ENCODE measurements at places on chromosomes 6 and 20.

GRCh38 chr20:1331801-1332453, 3.0 kb upstream of the SDCBP2 start:
- DNase-seq, result no peak

DNA sequence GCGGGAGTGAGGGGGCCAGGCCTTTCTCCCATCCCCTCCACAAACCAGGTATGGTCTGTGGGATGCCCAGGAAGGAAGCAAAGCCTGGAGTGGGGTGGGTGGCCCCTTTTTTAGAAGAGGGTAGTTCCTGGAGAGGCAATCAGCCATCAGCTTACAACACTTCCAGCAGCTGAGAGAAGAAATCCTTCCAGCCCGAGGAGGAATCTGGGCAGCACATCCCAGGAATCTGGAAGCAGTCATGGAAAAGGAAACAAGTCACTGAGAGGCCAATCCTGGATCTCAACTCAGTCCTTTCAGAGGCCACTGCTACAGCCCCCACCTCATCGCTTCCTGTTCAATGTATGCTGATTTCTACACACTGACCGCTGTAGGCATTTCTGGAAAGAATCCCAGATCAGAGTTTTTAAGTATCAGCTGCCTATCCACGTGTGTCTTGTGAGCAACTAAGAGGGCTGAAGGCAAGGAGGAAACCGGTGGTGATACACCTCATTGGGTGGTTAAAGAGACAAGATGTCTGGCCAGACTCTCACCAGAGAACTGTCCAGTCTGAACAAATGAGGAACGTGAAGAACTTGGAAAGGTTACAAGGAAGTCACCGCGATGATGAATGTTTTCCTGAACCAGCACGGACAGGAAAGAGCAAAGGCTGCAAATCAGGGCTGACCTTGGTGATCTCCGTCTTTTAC, 92.9 kb upstream of the SHLD1 start:
- DNase-seq, result peak; percentile 11

GRCh38 chr6:36082318-36082717, 48.0 kb upstream of the MAPK13 start:
- no peak for DNase-seq

DNA sequence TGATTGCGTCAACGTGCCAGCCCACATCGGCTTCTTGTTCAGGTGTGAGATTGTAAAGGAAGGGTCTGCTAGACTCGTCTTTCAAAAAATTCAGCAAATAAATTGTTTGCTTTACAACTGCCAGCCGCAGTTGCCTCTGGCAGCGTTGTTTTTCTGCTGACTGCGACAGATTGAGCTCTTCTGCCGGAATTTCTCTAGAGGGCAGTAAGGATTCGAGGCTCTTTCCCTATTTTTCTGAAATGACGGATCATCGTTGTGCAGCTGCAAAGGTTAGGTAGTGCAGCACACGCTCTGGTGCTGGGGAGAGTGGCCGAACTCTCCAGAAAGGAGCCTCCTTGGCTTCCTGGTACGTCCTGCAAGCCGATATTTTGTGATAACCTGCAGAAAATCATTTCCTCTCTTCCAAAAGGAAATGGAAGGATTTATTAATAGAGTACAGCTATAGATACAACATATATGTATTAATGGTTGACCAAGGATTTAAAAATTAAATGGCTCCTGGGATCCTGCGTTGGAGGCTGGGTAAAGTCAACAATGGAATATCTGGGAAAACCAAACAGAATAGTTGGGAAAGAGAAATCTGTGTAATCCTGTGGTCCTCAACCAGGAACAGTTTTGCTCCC, 121.9 kb upstream of the ZFP64 start:
- no peak for DNase-seq

- DNase-seq, result no peak
Measured at GRCh38 chr20:49324306-49324705, 46.4 kb upstream of the ZNFX1 start.

DNA sequence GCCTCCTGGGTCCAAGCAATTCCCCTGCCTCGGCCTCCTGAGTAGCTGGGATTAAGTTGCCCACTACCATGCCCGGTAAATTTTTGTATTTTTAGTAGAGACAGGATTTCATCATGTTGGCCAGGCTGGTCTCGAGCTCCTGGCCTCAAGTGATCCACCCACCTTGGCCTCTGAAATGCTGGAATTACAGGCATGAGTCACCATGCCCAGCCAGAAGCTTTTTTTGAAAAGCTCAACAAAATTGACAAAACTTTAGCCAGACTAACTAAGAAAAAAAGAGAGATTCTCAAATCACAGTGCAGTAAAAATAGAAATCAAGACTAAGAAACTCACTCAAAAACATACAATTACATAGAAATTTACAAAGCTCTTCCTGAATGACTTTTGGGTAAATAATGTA, 420.6 kb downstream of the COL12A1 start:
- DNase-seq, result no peak

DNA sequence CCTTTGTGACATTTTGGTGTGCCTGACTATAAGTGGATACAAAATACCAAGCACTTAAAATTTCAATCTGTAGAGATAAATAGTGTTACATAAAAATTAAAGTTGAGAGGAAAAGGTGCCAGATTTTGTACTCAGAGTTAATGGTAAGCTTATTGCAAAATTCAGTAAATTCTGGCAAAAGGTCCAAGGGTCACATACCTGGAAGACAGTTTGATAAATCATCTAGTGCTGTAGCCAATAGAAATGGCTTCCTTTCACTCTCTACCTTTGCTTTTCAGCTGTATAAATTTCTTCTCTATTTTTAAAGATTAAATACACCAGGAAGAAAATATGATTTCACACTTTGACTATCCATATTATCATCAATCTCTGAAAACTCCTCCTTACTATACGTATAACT, 690.2 kb upstream of the NRSN1 start:
- no peak for DNase-seq

GRCh38 chr6:157325069-157325805, 1.9 kb upstream of the TMEM242 start:
- no peak for DNase-seq

DNA sequence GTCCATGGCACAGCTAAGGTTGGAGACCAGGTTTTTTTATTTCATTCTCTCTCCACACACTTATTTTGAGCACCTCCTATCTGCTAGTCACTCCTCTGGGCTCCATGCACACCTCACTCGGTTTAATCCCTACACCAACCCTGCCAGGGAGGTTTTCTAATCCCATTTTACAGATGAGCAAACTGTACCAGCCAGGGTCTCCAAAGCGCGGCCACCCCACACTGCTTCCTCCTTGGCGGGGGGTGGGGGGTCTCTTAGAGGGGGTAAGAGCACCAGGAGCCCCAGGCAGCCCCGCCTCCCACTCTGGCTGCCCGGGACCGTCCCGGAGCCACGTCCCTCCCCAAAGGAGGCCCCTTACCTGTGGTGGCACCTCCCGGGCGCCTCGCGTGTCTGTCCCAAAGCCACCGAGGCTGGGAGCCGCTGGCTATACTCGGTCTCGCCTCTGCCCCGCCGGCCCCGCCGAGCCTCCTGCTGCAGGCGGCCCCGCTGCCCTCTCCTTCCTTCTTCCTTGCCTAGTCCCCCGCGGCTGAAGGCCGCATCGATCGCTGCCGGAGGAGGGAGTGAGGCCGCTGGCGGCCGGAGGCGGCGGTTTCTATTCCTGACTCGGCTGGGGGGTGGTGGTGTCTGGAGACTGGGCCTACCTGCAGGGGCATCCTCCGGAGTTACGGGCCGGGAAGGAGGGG, at the start of gene KCNS1:
Gene KCNS1, minus strand, starts transcription at position 565 of the 683 bp plus-strand sequence. CDS start 1,891 bp downstream, outside the sequence.
- DNase-seq, result no peak

DNA sequence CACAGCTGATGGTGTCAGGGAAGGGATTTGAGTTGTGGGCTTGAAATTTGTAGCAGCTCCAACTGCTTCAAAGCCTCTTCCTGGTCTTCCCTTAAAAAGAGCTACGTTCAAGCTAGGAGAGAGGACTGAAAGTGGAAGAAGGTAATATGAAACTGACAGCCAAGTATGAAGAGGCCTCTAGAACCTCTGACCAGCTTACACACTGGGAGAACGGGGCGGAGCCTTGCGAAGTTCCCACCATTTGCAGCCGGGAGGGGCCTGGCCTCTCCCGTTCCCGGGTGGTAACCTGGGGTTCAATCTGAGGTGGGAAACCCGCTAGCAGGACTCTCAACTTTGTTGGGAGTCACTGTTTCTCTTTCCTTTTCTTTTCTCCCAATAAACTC, 97.8 kb upstream of the PDE10A start:
- DNase-seq, result no peak

GRCh38 chr6:55937261-55937947, 62.0 kb upstream of the BMP5 start:
- no peak for DNase-seq

GRCh38 chr20:48230216-48230615, 444.9 kb upstream of the SULF2 start:
- no peak for DNase-seq

- DNase-seq, result no peak
Measured at GRCh38 chr6:3627501-3627900, 124.0 kb downstream of the PXDC1 start.

DNA sequence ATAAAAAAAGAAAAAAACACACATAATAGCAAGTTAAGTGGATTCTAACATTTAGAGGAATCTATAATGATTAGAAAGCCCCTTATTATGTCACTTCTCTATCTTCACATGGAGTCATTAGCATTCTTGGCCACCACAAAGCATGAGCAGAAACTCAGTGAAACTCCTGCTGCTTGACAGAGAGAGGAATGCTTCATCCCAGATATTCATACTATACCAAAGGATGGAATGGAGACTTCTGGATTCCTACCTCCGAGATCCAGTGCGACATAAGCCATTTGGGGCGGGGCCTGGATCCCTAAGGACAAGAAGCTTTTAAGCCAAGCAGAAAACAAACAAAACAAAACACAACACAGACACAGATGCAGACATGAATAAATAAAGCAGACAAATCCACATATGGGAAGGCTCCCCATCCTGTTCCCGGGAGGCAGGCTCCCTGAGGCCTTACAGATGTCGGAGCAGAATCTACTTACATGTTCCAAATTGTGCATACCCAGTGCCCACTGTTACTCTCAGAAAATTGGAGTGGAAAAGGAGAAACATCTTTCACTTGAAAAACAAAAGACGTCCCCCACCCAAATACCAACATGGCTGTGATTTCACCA, 727.3 kb downstream of the MAFB start:
- DNase-seq, result no peak
